Heart left ventricle (tissue), 16 donors: ENCODE measurements at places on chromosomes 2 and 18.

DNA sequence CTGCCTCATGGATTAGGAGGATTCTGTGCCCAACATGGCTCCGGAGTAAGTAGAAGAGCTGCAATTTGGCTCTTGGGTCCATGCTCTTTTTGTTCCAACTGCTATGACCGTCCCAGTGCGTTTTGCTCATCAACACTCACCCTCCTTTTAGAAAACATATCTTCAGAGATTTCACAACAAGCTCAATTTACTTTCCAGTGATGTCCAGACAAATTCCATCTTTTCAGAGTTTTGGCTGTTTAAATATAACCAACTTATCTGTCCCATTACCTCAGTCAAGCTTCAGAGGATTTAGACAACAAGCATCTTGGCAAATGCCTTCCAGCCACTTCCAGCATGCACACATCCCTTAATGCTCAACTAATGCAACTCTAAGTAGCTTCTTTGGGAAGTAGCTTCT is 6.9 kb upstream of the SLC14A2 start:
- DNase-seq, result no peak

DNA sequence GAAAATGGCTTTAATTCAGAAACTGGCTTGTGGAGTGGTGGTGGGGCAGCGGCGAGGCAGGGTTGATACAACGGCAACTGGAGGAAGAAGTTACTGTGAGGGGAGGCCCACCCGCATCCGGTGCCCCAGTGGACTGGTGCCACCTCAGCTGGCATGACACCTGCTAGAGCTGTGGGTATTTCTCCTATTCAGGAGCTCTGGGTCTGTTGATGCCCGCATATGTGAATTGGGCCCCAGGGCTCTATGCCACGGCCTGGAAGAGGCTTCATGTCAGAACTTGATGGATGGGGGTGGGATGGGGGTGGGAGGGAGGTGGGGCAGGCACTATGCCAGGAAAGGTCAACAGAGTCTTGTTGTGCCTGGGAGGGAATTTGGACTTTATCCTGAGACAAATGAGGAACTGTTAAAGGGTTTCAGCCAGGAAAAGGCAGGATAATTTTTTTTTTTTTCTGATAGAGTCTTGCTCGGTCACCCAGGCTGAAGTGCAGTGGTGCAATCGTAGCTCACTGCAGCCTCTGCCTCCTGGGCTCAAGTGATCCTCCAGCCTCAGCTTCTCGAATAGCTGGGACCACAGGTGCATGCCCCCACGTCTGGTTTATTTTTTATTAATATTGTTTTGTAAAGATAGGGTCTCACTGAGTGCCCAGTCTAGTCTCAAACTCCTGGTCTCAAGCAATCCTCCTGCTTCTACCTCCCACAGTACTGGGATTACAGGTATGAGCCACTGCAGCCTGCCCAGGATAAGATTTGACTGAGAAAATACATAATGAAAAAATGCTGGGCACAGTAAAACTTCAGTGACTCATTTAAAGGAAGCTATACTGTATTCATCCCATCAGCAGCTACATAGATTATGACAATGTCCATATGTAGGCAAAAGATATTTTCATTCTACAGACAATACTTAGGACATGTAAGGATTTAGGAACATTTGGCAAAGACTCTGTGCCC is 52.6 kb downstream of the SH2D6 start:
- no peak for DNase-seq

DNA sequence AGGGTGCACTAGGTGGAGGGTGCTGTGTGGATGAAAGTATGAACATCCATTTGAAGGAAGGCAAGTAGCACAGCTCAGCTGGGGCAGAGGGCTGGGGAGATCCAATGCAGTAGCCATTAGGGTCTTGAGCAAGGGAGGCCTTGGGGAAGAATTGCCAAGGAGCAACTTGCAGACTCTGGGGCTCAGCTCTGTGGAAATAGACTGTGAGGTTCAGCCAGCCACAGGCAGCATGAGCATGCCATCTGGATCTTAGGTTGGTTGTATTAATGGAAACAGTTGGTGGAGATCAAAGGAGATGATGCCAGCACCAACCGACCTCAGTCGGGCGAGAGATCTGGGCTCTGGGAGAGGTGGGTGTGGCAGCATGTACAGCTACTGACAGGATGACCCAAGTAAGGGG is 5.6 kb downstream of the ZAP70 start:
- DNase-seq, result peak; percentile 28

DNA sequence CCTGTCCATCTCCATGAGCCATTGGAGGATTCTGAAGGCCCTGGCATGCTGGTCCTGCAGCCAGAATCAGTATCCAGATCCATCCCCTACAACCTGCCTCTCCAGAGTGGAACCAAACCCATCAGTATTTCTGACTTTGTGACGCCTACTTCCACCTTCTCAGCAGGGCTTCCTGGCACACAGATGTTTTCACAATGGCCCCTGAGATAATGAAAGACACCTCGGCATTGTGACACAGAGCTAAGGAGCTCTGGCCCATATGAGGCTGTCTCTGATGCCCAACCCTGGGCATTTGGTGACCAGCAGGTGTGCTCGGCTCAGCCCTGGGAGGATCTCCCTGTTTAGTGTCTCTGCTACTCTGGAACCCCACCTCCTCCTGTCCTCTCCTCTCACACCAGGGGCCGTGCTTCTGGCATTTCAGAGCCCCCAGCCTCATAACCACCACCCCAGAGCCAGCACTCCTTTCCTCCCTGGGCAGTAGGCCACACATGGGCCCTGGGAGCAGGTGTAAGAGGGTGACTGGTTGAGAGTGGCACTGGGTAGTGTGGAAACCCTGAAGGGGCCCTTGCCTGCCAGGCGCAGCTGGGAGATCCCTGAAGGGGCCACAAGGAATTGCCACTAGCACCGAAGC is 38.2 kb downstream of the FOSL2 start:
- DNase-seq, result no peak

DNA sequence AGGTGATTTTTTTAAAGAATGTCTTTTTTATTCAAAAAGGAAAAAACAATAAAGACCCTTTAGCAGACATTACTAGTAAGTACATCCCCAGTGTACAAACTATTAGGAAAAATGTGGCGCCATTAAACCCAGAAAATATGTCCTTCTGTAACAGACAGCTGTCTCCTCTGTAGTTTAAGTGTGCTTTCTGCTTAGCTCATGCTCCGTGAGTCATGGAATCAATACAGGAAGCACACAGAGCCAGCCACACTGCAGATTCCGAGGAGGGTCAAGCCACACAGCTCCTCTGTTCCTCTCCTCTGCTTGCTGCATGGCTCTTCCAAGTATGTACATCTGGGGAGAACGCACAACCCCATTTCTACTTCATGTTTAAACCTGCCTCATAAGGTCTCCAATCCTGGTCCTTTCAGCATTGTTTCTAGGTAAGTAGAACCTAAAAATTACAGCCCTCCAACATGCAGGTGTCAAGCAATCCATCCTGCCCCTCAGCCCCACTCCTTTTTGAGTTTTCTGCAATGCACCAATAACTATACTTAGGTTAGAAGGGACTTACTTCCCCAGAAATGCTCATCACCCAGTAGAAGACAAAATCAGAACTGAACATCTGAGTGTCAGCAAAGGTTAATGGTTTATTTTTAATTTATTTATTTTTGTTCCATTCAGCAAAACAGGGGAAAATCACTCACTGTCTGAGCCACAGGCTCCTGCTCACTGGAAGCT is 37.5 kb downstream of the ACVR1 start:
- peak; percentile 50 for DNase-seq
